T-helper 9 cell (primary cell): ENCODE measurements at places on chromosomes 12 and 14.

GRCh38 chr12:43291516-43291915, 260.5 kb downstream of the ADAMTS20 start:
- DNase-seq: no peak

GRCh38 chr12:122979908-122980182, 636 bp upstream of the ARL6IP4 start:
- no peak for DNase-seq

- no peak for DNase-seq
Measured at GRCh38 chr14:32186248-32186647, 15.6 kb upstream of the RNU6-7 start.

DNA sequence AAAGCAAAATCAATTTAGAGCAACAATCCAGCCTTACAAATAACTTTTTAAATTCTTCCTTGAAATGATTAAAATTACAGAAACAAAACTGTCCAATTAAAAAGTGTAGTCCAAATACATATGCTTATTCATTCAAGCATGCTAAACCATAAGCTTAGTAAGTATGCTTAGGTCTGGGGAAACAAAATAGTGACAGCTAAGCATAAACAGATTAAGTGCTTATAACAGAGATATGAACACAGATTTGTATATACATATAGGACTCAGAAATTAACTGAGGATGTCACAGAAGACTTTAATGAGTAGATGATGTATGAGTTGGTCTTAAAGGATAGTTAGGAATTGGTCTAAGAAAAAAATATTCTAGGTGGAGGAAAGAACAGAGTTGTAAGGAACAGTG, 41.8 kb downstream of the SCAF11 start:
- DNase-seq: no peak

- no peak for DNase-seq
Measured at GRCh38 chr12:131434208-131435125, 276.4 kb upstream of the SFSWAP start.
